Mesothelial cell of epicardium (in vitro differentiated cells): ENCODE measurements at places on chromosomes 11 and 22. TPM values are rescaled to one million over a fixed set of nuclear protein-coding genes. Genes with fewer than 3 reads are reported as not detected.

DNA sequence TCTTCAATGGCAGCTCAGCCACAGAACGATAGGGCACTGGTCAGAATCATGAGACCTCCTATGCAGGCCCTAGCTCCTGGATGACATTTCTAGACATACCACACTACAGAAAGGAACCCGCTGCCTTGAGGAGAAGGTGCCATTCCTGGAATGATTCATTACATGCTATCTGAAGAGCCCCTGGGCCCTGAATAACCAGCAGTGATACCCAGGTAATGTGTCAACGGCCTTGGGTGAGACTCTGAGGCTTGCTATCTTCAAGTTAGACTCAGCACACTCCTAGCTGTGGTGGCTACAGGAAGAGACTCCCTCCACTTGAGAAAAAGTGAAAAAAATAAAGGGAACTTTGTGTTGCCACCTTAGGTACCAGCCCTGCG lies 161.2 kb upstream of the GRIA4 start:
- H3K4me1 ChIP-seq = no peaks in the 10 kb centered on the region
- no peak overlapping the region for H3K27ac ChIP-seq
- H3K27me3 ChIP-seq = no peaks in the 10 kb centered on the region
- peaks cover 15% of the 10 kb centered on the region for H3K36me3 ChIP-seq
- DNase-seq = no peak
- H3K4me3 ChIP-seq = no peak overlapping the region

DNA sequence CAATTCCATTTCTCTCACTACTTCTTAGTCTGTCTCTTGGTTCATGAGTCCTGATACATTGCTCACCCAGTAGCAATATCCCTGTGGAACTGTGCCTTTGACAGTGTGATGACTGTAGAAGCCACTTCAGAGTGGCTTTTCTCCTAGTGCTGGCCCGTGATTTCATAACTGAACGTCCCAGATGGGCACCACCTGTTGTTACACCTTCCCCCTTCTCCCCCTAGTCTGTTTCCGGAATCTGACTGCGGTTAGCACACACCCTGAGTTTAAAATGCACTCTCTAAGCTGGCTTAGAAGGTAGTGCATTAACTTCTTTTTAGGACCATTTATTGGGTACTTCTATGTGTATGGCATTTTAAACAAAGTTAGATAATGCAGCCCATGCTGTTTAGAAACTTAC lies 83.0 kb downstream of the ALX4 start:
- no peak overlapping the region for H3K4me3 ChIP-seq
- no peak for DNase-seq
- H3K36me3 ChIP-seq = no peaks in the 10 kb centered on the region
- no peaks in the 10 kb centered on the region for H3K27me3 ChIP-seq

The OR4A16 gene
- total RNA-seq = not detected in 3 replicates

The CDC42EP2 gene
- total RNA-seq = 10.9 to 12.3 TPM (median 11.7 TPM) in 3 replicates

- no peak overlapping the region for H3K27ac ChIP-seq
- H3K4me1 ChIP-seq = no peaks in the 10 kb centered on the region
- H3K4me3 ChIP-seq = no peak overlapping the region
- DNase-seq = no peak
These were observed 1518.2 kb upstream of the TENM4 start for GRCh38 chr11:80958987-80959386.
